ENCODE measurements at places on chromosomes 16 and 17.
A peak's percentile ranks its signal among the peaks of the same experiment; 100 is the strongest.

DNA sequence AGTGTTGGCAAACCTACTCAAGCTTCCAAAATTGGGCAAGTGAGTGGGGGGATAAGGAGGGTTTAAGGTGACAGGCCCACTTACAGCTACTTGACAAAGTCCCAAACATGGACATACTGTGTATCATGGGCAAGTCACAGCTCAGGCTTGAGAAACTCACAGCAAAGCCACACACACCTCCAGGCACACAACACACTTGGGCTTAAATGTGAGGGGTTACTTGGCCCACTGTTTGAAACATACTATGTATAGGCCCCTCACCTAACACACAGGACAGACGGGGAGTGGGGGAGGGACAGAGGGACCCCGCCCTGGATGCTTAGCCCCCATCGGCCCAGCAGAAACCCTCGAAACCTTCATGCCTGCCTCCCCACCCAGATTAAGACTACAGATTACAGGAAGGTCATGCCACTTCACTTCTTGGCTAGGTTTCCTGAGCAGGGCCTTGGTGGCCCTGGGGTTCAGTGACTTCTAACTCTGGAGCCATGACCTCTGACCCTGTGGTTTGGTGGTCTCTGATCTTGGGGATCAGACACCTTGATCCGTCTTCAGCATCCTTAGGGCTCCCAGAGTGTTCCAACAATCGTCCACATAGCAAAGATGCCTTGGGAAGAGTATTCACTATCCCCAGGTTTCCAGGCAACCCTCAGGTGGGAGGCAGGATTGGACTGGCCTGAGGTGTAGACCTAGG, 2.3 kb upstream of the SAMD14 start:
- peak; percentile 51 for DNase-seq

- DNase-seq, result no peak
Observed at GRCh38 chr16:48969611-48970010, 312.0 kb downstream of the CBLN1 start.

DNA sequence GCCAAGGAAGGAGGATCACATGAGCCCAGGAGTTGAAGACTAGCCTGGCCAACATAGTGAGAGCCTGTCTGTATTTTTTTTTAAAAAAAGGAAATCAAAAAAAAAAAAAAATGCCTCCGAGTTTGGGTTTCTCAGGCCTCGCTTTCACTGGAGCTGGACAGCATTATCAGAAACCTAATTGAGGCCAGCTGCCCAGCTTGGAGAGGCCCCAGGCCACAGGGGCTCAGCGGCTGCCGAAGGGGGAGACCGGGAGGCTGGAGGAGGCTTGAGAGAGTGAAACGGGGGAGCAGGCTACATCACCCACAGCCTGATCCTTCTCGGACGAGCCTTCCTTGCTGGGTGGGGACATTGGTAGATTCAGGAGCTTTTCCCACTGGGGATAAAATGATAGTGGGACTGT, 5.1 kb downstream of the TTYH2 start:
- DNase-seq, result no peak

- DNase-seq, result peak; percentile 45
Observed at GRCh38 chr17:75454193-75454592, 2.2 kb upstream of the TMEM94 start.

DNA sequence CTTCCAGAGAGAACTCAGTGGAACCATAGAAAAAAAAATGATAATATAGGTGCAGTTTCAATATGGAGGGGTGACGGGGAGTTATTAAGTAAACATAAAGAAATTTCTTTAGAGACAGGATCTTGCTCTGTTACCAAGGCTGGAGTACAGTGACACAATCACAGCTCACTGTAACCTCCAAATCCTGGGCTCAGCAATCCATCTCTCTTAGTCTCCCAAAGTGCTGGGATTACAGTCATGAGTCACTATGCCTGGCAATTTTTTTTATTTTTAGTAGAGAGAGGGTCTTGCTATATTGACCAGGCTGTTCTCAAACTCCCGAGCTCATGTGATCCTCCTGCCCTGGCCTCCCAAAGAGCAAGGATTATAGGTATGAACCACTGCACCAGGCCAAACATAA, 48.8 kb downstream of the NLRC5 start:
- no peak for DNase-seq

- no peak for DNase-seq
Observed at GRCh38 chr17:18250259-18250658, 8.3 kb downstream of the FLII start.

GRCh38 chr17:17929655-17930380, 42.4 kb downstream of the TOM1L2 start:
- no peak for DNase-seq

GRCh38 chr17:59760160-59760559, 52.7 kb downstream of the VMP1 start:
- no peak for DNase-seq

GRCh38 chr16:8677481-8677880, 3.1 kb downstream of the ABAT start:
- DNase-seq, result no peak

GRCh38 chr16:19436540-19436939, 18.9 kb downstream of the TMC5 start:
- peak; percentile 21 for DNase-seq

GRCh38 chr16:81888520-81889394, 109.7 kb downstream of the PLCG2 start:
- no peak for DNase-seq

- no peak for DNase-seq
Observed at GRCh38 chr16:11136600-11136999, 119.4 kb downstream of the SOCS1 start.

- no peak for DNase-seq
Observed at GRCh38 chr16:73232555-73233328, 184.8 kb upstream of the ZFHX3 start.

DNA sequence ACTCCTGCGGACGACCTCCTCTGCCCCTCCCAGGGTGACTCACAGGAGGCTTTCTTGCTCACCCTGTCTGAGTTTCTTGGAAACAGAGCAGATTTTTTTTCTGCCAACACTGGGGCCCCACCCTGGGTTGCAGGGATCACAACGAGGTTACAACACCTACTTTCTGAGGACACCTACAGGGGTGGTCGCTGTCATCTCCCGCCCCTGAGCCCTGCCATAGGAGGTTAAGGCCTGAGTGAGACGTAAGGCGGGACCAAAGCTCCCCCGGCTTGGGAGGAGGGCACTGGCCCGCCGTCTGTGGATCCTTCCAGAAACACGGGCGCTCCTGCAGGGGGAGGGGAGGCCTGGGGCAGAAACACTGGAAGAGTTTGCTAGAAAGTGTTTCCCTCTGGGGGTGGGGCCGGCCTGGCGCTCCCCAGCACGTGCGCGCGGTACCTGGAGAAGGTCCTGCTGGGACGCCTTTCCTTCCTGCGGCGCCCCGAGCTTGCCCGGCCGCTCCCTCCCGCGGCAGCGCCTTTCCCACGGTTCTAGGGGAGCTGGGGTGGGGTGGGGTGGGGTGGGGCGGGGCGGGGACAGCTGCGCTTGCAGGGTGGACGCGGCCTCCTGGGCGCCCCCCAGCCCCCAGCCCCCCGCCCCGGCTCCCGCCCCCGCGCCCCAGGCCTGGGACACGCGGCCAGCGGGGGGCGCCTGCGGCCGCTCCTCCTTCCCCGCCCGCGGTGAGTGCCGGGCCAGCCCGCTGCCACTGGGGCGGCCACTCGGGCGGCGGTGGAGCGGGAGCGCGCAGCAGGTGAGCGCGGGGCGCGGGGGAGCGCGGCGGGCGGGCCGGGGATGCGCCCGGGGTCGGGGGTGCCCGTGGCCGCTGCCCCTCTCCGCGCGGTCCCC, 20.7 kb upstream of the ADCY7 start:
- peak; percentile 96 for DNase-seq

DNA sequence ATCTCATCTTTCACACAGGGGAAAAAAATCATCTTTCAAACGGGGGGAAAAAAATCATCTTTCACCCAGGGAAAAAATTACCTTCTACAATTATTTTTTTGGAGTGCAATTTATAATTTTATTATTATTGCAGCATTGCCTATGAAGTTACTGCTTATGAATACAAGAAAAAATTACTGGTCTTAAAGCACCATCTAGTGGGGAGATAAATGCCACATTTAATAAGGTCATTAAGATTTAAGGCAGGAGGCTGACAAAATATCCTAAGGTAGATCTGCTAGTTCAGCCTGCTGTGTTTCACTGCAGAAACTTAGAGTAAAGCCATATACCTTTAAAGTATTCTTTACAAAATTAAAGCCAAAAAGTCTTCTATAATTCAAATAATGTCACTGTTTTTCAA, 13.7 kb downstream of the SHCBP1 start:
- DNase-seq, result no peak

GRCh38 chr16:55042556-55043432, 112.1 kb downstream of the IRX5 start:
- DNase-seq, result no peak

- no peak for DNase-seq
Observed at GRCh38 chr17:13750816-13751793, 149.4 kb upstream of the HS3ST3A1 start.

DNA sequence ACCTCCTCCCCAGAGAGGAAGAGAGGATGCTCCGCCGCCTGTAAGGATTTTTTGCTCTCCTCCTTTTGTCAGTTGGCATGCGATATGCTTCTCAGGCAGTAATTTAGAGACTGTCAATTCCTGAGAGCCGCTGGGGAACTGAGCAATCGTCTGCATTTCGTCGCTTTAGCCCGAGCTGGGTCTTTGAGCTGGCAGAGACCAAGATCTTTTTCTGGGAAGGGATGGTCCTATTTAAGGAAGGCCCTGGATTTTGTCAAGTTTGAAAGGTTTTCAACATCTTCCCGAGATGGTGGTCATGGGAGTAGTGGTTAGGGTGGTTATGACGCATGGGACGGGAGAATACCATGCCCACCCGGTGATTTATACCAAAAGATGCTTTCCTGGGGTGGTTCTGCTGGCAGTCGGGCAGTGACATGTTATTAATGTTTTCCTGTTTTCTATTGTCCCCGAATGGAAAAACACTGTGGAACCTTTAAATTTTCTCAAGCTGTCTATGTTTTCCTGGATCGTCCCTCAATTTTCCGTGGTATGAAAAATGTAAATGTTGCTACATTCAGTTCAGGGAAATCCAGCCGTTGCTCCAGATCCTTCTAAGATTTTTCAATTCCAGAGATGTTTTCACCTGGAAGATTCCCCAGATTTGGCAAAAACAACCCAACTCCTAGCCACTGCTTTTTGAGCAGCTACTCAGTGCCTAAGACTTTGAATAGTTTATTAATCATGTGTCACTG, 586.4 kb downstream of the MAF start:
- no peak for DNase-seq

DNA sequence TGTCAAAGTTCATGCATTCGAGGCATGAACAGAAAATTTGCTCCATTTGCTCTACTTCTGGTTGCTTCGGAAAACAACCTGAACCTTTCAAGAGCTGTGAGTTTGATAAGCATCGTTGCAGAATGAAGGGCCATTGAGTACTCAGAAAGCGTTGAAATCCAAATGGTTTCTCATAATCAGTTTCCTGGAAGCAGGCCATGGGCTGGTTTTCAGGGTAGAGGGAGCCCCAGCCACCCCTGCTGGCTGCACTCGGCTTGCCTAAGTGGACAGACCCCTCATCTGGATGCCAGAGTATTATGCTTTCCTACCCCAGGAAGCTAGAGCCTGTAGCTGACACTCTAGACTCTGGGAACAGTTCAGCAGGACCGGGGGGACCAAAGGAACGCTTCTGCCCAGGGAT, 24.4 kb downstream of the SCNN1G start:
- no peak for DNase-seq

DNA sequence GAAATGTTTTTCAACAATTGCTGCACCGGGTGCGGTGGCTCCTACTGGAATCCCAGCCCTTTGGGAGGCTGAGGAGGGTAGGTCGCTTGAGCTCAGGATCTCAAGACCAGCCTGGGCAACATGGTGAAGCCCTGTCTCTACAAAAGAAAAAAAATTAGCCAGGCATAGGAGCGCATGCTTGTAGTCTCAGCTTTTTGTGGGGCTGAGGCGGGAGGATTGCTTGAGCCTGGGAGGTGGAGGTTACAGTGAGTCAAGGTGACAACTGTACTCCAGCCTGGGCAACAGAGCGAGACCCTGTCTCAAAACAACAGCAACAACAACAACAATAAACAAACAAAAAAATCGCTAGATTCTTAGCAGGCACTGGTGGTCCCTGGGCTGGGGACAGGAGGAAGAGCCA, 28.5 kb downstream of the IL21R start:
- no peak for DNase-seq

DNA sequence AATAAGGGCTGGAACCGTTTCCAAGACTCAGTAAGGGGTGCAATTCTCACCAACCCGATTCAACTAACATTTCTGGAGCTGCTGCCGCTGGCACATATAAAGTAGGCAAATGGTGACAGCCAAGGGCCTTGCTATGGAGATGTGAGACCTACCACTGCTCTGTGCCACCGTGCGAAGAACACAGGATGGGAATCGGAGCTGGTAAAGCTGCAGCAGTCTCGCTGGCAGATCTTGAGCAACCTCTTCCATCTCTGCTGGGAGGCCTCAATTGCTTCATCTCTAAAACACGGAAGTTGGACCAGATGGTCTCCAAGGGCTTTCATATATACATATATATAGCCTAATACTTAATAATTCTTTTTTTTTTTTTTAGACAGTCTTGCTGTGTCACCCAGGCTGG, 128.9 kb upstream of the RCVRN start:
- DNase-seq, result no peak

DNA sequence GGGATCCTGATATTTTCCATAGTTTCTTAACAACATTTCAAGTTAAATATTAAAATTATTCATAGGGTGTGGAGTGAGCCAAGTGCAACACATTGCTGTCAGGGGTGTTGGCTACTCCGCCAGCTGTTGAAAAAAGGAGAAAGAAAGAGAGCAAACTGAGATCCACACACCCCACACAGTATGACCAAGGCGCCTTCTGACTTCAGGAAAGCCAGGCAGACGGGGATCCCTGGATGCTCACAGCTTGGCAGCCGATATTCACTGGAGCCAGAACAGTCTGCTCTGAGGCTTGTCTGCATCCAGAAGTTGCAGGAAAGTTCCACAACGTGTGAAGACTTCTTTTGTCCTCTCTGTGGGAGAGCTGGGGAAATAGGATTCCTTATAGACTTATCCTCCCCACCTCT, 9.3 kb downstream of the CHD9NB start:
- DNase-seq, result no peak

DNA sequence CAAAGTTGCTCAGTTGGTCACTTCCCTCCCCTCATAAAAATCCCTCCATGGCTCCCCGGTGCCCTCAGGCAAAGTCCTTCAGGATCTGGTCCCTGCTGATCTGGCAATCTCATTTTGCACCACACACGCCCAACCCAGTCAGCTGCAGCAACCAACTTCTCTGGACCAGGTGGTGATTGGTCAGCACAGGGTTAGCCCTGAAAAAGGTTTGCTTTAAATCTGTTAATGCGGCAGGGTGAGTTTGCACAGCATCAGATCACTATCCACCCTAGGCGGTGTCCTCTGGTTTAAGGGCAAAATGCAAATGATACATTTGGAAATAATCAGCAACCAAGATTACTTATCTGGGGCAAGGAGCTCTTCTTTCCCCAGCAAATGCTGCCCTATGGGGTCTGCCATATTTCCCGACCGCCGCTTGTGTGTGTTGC, 42.9 kb upstream of the TNRC6C start:
- DNase-seq, result no peak

Data from GM13977 (cell line).